ENCODE measurements at places on chromosomes 2 and 18. TPM values are rescaled to one million over a fixed set of nuclear protein-coding genes. Genes with fewer than 3 reads are reported as not detected.

RAB27B gene
- 13.3 TPM for total RNA-seq

DNA sequence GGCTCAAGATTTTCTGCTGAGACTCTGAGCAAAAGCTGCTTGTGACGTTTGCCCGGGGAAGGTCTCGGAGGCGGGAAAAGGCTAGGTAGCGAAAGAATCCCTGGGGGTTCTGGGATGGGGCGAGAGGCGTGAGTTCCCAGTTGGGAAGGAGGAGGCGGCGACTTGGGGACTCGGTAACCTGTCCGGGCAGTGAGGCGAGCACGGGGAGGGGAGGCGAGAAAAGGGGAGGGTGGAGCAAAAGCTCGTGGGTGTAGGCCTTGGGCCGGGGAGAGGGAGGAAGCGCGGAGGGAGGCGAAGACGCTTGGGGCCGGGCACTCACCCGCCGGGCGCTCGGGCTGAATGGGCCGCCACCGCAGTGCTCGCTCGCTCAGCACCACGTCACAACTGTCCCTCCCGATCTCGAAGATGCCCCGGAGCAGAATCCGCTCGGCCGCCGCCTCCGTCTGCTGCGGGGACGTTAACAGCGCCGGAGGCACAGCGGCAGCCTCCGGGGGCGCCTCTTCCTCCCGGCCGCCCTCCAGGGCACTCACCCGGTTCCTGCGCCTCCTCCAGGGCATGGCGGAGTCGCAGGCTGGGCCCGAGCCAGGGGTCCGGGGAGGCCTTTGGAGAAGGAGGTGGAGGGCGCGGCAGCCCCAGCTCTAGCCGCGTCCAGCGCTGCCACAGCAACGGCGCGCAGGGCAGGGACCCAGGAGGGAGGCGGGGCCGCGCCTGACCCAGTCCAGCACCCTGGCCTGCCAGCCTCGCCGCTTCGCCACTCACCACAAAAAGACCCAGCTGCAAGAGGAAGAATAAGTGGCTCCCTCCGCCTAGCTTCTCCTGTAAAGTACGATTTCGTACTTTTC lies at the start of gene CERKL:
Gene CERKL, minus strand, starts transcription at position 656 of the 842 bp plus-strand sequence. Its CDS starts 99 bp downstream, at position 557.
- DNase-seq: peak; percentile 71
- peaks cover 12% of the 10 kb centered on the region for H3K4me1 ChIP-seq
- H3K4me3 ChIP-seq: peak within 1 kb of the TSS; percentile 49
- H3K27me3 ChIP-seq: peaks cover 29% of the 10 kb centered on the region
- H3K27ac ChIP-seq: no peak within 1 kb of the TSS
- no peaks in the 10 kb centered on the region for H3K36me3 ChIP-seq

ACMSD gene
- not detected for total RNA-seq

DNA sequence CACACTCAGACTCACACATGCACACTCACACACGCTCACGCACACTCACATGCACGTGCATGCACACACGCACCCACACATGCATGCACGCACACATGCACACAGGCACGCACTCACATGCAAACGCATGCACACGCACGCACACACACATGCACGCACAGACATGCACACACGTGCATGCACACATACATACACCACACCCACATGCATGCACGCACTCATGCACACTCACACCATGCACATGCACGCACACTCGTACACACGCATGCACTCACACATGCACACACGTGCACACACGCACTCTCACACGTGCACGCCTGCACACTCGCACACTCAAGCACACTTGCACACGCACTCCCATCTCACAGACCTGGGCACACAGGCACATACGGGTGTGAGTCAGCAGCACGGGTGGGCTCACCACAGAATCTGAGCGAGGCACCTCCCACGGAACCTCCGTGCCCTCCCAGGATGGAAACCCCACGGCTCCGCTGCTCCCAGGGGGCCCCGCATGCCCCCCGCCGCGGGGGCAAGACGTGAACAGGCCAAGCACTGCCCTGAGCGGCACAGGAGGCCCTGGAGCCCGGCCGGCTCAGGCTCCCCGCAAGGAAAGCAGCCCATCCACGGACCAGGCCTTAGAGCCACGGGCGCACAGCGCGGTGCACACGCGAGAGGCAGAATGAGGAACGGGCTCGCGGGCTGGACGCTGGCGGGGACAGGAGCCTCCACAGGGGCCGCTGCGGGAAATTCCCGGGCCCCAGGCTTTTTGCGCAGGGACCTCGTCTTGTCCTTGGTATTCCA lies 8.4 kb upstream of the KCNG2 start:
- H3K36me3 ChIP-seq: no peaks in the 10 kb centered on the region
- peaks cover 28% of the 10 kb centered on the region for H3K27me3 ChIP-seq
- H3K4me1 ChIP-seq: peaks cover 27% of the 10 kb centered on the region

KIF3C gene
- total RNA-seq: 56.1 TPM

DNA sequence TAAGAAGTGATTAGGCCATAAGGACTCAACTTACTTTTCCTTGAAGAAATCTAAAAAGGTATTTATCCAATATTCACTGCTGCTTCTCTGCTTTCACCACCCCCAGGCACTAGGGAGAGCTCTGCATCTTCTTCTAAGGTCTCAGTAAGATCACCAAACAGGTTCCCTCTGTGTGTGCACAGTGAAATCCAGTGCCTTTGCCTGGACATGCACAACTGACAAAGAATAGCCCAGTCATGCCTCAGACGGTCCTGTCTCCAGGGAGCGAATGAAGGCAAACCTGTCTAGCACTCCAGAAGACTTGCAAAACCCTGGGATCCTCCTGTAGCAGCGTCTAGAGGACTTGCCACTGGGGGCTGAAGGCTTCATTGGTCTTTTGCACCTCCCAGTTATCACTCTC lies 344.5 kb upstream of the LRATD1 start:
- no peaks in the 10 kb centered on the region for H3K4me1 ChIP-seq
- no peak for DNase-seq
- H3K36me3 ChIP-seq: no peaks in the 10 kb centered on the region
- H3K27me3 ChIP-seq: no peaks in the 10 kb centered on the region
- H3K4me3 ChIP-seq: no peak overlapping the region
- no peak overlapping the region for H3K27ac ChIP-seq

DNA sequence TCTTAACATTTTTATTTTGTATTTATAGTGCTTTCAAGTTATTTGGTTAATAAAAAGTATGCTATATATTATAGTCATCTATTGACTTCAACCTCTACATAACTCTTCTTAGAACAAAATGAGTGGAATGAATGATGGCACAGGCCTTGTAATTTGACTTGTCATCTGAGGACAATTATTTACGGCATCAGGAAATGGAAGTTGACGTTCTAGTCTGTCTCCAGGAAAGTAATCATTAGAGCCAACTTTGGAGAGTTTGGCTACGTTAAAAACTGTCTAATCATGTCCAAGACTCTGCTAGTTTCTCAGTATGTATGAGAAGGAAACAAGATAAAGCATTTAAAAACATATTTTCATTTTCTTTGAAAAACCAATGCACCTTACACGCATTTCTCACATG lies 353.6 kb downstream of the ARHGAP15 start:
- H3K4me1 ChIP-seq: no peaks in the 10 kb centered on the region
- H3K36me3 ChIP-seq: no peaks in the 10 kb centered on the region
- H3K27ac ChIP-seq: peak overlapping the region; percentile 50
- H3K27me3 ChIP-seq: no peaks in the 10 kb centered on the region
- H3K4me3 ChIP-seq: no peak overlapping the region
- DNase-seq: no peak

NEU2 gene
- total RNA-seq: not detected

GRCh38 chr2:7825591-7826312 lies 856.1 kb upstream of the ID2 start:
- H3K27ac ChIP-seq: no peak overlapping the region
- no peaks in the 10 kb centered on the region for H3K4me1 ChIP-seq
- H3K36me3 ChIP-seq: no peaks in the 10 kb centered on the region
- no peaks in the 10 kb centered on the region for H3K27me3 ChIP-seq
- DNase-seq: no peak
